ENCODE measurements at places on chromosomes 7 and 10.

DNA sequence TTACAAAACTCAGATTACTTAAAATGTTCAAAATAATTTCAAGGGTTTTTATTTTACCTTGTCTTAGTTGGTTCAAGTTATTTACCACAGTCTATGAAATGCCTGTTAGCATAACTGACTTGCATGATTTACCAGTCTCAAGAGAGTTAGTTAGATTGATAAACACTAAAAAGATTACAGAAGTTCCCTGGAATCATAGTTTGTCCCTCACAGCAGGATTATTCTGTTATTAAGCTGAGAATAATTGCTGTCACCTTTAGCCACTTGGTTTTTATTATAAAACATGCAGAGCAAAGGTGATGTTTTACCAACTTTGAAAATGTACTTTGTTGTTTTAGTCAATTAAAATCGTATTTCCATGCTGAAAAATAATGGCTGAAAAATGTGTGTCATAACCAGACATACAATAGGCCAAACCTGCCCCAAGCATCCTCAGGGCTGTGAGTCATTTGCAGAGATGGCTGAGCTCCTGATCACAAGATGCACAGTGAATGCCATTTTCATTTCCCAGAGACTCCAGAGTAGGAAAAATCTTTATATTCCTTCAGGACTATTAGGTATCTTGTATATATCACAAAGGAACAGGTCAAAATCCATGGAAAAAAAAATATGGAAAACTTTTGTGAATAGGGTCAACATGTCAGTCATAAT, 87.8 kb upstream of the DKK1 start:
- no peak for DNase-seq

DNA sequence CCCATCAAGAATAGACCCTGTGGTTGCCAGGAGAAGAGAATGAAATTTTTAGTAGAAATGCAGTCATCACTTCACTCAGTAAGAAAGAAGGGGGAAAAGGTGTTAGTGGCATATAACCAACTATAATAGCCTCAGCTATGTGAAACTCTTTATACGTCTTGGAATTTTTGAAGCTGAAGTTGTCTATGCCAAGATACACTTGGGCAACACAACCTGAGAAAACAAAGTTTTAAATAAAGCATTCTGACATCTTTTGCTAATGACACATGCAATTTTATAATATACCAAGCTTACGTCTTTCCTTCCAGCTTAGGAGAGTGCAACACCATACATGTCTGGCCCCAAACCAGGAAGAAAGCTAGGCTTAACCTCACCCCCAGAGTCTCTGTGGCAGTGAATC, 40.8 kb upstream of the ZNF438 start:
- DNase-seq = no peak

DNA sequence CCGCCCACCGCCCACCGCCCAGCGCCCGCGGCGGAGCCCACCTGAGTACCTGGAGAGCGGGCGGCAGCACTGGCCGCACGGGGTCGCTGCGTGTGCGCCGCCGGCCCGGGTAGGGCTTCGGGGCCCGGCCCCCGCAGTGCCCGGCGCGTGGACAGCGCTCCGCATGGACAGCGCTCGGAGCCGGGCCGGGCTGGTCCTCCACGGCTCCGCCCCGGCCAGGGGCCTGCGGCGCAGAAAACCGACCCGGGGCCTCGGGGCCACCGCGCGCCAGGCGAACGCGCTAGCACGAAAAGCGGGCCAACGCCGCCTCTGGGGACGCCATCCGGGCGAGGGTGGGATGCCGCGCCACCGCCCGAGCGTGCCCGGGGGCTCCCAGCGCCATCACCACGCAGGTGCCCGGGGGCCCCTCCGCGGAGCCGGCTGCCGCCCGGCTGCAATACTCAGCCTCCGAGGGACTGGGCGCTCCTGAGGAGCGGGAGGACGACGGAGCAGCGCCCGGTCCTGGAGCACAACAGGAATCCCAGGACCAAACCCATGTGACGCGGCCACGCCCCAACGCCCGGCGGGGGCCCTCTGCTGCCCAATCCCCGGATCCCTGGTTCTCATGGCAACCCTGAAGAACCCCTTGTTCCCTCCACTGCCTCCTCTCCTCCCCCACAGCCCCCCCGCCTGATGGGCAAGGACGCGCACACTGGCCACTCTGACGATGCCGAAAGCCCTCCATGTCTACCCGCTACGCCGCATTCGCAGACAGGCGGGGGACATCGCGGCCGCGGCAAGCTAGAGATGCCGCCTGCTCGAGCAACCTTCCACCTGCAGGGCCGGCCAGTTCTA, at the start of gene GRB10:
TSS of gene GRB10 (minus strand) at position 522 of the 834 bp plus-strand sequence. CDS start 50,574 bp downstream, outside the sequence.
- DNase-seq = peak; percentile 81

GRCh38 chr10:5942001-5942400, 35.3 kb downstream of the IL15RA start:
- DNase-seq = no peak

DNA sequence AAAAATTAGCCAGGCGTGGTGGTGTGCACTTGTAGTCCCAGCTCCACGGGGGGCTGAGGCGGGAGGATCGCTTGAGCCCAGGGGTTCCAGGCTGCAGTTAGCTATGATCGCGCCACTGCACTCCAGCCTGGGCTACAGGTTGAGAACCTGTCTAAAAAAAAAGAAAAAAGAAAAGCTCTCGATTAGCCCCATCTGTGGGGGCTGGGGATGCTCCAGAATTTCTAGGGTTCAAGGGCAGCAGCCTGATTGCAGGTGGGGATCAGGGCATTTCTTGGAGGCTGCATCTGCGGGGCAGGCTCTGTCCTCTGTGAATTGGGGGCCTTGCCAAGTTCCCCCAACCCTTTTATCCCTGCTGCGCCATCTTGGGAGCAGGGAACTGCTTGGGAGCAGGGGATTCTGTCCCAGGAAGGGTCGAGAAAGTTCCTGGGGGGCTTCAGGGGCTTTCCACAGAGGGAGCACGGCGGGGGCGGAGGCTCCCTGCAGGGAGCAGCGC, 651 bp upstream of the ARPC1A start:
- DNase-seq = no peak

GRCh38 chr7:133099633-133100286, 17.9 kb upstream of the CHCHD3 start:
- no peak for DNase-seq

- DNase-seq = no peak
These were observed 7.1 kb downstream of the CAMK2G start for GRCh38 chr10:73867126-73867807.

DNA sequence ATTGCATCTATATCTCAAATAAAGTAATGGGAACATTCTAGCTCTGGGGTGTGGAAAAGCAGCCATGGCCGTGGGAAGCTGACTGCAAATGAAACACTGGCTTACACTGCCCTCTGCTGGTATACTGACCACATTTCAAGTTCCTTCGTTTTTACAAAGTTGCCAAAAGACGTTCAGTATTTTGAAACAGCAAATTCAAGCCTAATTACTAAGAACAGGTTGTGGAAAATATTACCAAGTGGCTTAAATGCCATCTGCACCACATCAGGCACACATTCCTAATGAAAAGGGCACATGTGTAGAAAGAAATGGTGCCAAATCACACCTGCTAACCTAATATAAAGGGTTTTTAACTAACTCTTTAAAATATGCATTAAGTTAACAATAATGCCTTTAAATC, 83.9 kb downstream of the JAZF1 start:
- DNase-seq = peak; percentile 70

DNA sequence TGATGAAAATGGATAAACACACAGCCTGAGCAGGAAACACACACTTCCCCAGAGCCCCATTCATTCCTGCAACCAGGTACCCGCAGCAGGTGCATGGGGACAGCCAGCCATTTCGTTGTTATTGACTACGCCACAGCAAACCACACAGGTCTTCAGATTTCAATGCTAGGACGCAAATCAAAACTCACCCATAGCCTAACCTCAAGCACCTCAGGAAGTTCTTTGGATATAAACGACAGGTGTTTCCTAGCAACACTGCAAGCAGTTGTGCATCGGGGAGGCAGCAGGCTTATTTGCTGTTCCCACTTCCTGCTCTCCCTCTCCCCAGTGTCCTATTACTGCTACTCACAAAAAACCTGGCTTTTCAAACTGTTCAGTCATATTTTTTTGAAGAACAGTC, 176.5 kb upstream of the FRMD4A start:
- DNase-seq = no peak

DNA sequence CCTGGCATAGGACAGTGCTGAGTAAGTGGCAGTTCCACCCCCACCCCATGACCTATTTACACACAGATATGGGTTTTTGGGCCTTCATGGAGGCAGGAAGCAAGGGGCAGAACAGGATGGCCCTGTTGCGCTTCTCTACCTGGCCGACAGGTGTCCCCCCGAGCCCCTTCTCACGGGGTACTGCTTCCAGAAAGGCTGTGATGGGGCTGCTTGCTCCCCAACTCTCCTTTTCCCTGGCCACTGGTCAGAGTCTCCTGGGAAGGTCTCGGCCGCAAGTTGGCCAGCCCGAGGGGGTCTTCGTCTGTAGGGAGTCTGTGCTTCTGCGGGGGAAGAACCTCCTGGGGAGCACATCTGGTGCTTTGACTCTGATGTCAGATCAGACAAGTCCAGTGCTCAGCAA, 139.8 kb upstream of the TNS3 start:
- DNase-seq = no peak

DNA sequence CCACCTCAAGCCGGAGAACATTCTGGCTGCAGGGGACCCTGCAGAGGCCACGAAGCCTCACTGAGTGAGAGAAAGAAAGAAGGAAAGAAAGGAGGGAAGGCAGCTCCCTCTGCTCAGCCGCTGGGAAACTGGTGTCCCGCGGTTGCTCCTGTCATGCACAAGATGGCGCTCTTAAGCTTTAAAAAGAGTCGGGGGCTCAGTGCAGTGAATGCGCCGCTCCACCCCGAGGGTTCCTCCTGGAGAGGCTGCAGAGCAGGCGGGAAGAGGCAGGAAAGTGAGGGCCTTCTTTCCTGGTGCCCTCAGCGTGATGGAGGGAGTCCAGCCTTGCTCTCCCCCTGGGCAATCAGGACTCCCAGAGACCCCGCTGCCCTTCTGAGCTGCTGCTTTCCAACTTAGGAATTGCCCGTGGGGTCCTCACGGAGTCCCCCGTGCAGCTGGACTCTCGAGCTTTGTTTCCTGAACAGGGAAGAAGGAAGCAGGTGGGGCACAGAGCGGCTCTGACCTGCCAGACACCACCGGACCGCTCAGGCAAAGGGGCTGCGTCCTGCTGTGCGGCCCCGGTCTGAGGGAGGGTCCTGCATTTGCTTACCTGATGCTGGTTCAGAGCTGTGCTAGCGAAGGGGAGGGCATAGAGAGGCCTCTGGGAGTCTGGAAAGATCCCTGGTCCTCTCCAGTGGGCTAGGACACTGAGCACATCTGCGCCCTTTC, 141.9 kb upstream of the MKI67 start:
- DNase-seq = peak; percentile 83

- DNase-seq = no peak
These were observed 250.5 kb upstream of the MEOX2 start for GRCh38 chr7:15936991-15937390.

GRCh38 chr7:21365866-21366624, 61.8 kb upstream of the SP4 start:
- no peak for DNase-seq

GRCh38 chr10:28612877-28613276, 64.4 kb upstream of the BAMBI start:
- no peak for DNase-seq

GRCh38 chr7:28200598-28200997, 20.0 kb upstream of the JAZF1 start:
- no peak for DNase-seq

GRCh38 chr7:1956141-1956540, 276.6 kb downstream of the MAD1L1 start:
- no peak for DNase-seq

DNA sequence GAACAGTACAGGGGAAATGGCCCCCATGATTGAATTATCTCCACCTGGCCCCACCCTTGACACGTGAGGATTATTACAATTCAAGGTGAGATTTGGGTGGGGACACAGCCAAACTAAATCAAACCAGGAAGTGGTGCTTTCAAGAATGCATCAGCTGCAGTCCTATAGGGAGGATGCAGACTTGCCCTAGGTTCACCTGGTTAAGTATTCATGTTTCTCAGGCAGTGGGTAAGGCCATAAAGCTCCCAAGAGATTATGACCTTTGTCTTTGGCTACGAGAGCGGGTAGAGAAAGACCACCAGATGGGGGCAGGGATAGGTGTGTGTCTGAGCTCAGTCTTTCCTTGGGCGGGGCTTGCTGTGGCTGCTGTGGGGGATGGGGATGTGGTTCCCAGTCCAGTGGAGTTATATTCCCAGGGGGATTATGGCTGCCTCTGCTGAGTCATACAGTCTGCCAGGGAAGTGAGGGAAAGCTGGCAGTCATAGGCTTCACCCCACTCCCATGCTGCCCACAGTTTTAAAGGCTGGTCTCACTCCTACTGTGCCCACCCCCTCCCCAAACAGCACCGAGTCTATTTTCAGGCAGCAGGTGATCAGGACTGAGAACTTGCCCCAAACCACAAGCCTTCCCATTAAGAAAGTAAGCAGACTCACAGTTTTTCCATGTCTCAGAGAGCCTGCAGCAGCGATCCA, 8.4 kb upstream of the R3HCC1L start:
- no peak for DNase-seq

- DNase-seq = no peak
These were observed 76.2 kb downstream of the CYP51A1 start for GRCh38 chr7:92058040-92058439.

All from kidney (tissue), 22 donors.